Activated CD8-positive, alpha-beta memory T cell treated with anti-CD3 and anti-CD28 coated beads, Interleukin-2, amount 50 U/mL, for 4 hours (primary cell): ENCODE measurements at places on chromosomes 3 and 15.

DNA sequence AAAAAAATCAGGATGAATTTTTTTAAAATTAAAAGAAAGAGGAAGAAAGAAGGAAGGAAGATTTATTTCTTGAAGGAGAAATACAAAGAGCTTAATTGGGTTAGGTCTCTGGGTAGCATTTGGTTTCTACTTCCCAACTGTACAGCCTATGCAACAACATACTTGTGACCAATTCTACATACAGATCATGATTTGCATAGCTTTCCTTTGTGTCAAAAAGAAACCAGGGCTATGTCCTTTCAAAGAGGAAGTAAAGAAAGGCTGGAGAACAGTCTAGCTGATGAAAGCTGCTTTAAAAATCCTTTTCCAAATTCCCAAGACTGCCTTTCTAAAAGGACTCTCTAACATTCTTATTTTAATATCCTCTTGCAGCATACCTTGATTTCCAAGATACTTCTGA is 6.1 kb upstream of the HGD start:
- DNase-seq = no peak

- no peak for DNase-seq
These were observed 39.0 kb downstream of the CD86 start for GRCh38 chr3:122094125-122094524.

DNA sequence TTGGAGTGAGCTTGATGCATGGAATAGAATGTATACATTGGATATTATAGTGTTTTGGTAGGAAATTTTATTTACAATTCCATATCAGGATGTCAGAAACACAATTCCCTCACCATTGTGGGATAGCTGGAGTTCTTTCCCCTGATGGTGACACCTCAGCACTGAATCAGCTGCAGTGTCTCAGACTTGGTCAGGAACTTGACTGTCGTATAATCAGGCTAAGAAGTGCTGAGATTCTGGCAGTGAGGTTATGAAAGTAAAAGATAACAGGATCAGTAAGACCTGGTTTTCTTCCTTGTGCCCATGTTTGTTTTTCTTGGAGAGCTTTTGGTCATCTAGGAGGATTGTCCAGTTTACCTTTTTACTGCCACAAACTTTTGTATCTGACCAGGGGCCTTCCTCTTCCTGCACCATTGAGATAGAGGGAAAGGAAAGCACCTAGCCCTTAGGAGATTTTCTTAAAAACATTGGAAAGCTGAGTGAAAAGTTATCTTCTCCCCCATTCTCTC is 27.3 kb upstream of the ST3GAL6 start:
- no peak for DNase-seq

DNA sequence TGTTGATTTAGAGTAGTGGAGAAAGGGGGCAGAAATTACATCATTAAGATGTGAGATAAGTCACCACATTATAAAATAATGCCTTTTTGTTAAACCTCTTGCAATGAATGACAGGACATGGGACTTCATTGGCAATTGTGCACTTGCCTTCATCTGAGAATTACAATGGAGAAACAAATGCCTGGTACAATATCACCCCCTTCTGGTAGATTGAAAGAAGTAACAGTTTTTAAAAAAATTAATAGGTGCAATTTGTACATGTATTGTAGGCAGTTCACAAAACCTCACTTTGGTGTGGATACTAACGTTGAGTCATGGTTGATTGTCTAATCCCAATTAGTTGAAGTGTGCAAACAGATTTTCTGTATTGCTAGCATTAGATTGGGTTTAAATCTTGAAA is 4.6 kb upstream of the P2RY14 start:
- no peak for DNase-seq

GRCh38 chr3:123743121-123743520 is 141.0 kb downstream of the MYLK start:
- DNase-seq = no peak
